ENCODE measurements at places on chromosomes 7 and 10.

DNA sequence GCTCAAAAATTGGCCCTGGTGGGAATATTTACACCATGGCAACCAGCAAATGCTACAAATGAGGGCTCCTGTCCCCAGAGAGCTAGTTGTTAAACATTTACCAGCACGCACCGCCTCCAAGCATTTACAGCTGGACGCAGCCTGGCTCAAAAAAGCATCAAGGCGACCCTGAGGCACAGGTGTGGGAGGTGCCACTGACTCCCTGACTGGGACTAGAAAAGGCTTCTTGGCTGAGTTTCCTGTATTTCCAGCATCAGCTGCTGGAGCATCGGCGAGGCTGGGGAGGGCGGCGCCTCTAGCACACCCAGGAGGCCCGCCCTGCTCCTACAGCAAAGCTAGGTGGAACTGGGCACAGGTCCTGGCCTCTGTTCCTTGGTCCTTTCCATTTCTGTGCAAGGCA, 43.5 kb upstream of the ZRANB1 start:
- no peak for DNase-seq

DNA sequence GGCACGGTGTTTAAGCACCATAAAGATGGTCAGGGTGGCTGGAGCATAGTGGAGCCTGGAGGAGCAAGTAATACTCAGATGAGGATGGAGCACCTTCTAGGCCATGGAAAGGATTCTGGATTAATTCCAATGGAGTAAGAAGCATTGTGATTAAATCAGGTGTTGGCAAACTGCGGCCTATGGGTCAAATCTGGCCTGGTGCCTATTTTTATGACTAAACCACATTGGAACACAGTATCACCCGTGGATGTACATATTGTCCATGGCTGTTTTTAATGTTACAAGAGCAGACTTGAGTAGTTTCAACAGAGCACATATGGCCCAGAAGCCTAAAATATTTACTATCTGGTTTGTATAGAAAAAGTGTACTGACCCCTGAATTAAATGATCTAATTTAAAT, 49.9 kb upstream of the TMEM248 start:
- no peak for DNase-seq

DNA sequence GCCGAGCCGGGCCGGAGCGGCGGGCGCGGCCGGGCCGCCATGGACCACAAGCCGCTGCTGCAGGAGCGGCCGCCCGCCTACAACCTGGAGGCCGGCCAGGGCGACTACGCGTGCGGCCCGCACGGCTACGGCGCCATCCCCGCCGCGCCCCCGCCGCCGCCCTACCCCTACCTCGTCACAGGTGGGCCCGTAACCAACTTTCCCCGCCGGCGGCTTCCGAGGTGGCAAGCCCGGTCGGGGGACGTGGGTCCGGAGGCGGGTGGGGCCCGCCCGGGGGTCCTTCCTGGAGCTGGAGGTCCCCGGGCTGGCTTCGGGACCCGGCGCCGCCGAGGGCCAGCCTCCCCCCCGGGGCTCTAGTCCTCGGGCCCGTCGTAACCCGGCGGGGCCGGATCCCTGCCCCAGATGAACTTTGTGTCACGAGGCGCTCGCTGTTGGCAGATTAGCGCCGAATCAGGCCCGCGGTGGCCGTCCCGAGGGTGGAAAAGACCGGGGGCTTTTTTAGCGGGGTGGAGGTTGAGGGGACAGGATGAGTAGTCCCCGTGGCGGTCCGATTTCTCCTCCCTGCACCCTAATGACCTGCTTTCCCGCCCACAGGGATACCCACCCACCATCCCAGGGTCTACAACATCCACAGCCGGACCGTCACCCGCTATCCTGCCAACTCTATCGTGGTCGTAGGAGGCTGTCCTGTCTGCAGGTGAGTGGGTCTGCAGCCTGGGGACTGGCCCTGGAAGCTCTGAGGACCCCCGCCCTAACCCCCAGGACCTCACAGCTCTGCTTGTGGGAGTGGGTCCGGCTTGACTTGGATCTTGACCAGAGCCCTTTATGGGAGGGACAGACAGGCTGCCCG, 496 bp downstream of the BRI3 start:
- DNase-seq: peak; percentile 12

DNA sequence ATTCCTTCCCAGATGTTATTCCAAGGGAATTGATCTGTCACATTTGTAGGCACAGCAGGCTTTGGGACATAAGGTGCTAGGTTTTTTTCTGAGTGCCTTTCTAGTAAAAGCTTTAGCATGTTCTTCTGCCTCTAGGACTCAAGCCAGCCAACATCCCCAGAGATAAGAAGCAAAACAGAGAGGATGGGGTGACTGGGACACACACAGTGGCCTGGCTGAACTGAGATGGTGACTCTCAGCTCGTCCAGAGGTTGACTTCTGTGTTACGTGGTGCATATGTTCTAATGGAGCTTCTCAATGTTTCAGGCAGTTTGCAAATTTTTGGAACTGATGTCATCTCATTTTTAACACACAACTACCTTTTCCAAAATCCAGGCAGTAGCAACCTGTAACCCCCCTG, 188.1 kb upstream of the CELF2 start:
- DNase-seq: no peak

DNA sequence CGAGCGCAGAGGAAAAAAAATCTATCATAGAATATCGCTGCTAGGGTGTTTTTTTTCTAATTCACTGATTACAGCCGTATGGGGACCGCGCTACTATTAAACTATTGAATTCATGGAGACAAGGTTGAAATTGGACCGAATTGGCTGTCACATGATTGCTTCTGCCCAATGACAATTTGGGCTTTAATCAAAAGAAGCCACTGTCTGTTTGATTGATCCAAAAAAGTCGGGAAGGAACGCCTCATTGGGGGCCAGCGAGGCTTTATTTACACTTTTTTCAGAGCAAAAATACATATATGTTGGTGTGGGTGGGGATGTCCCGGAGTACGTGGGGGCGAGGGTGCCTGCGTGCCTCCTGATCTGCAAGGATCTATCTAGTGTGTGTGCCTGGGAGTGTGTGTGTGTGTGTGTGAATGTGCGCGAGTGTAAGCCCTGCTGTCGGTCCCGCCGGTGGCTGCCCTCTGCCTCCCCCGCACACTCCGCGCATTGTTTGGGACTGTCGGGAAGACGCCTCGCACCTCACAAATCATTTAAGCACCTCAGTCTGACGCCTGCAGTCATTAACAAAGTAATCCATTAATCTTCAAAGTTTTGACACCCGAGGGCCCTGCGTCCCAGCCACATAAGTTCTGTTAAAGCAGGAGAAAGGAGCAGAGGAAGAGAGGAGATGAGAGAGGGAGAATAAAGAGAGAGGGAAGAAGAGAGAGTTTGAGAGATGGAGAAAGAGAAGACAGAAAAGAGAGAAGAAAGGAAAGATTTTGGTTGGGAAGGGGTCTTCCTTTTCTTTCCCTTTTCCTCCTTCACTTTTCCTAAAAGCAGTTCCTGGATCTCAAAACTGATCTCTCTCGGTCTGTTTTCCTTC, at the start of gene HOXA2:
HOXA2 (minus strand) TSS at position 103 of the 862 bp plus-strand sequence. CDS start 183 bp downstream, outside the sequence.
- DNase-seq: no peak

- no peak for DNase-seq
These were observed 88.1 kb upstream of the NRP1 start for GRCh38 chr10:33422471-33423153.

GRCh38 chr7:41472427-41473125, 230.3 kb downstream of the INHBA start:
- DNase-seq: no peak

DNA sequence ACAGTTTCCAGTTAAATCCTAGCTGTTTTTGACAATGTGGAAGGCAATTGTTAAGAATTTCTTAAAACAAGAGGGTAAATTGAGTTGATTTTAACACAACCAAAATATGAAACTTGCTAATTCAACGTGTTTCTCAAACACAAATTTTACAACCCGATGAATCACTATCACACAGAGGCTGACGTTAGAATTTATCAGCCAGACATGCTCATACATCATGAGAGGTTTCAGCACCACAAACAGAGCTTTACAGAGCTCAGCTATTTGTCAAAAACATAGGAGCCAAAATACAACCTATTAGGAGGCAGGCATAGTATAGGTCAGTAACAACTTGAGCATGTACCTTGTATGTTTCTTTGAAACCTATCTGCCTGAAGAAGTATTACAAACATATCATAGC, 36.1 kb downstream of the LRRN3 start:
- DNase-seq: no peak

- DNase-seq: no peak
These were observed 12.1 kb upstream of the NPVF start for GRCh38 chr7:25240340-25240739.

- DNase-seq: no peak
These were observed 151.1 kb downstream of the ACTR3B start for GRCh38 chr7:152910545-152911225.

DNA sequence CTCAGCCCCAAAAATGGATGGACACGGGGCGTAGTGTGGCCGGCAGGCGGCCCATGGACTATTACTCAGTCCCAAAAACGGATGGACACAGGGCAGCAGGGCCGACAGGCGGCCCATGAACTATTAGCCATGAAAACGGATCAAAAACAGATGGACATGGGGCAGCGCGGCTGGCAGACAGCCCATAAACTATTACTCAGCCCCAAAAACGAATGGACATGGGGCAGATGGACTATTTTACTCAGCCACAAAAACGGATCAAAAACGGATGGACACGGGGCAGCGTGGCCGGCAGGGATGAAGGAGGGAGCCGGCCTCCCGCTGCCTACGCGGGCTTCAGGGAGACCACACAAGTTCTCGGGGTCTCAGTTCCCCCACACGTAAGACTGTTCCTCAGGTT, 32.9 kb downstream of the GPER1 start:
- DNase-seq: no peak

DNA sequence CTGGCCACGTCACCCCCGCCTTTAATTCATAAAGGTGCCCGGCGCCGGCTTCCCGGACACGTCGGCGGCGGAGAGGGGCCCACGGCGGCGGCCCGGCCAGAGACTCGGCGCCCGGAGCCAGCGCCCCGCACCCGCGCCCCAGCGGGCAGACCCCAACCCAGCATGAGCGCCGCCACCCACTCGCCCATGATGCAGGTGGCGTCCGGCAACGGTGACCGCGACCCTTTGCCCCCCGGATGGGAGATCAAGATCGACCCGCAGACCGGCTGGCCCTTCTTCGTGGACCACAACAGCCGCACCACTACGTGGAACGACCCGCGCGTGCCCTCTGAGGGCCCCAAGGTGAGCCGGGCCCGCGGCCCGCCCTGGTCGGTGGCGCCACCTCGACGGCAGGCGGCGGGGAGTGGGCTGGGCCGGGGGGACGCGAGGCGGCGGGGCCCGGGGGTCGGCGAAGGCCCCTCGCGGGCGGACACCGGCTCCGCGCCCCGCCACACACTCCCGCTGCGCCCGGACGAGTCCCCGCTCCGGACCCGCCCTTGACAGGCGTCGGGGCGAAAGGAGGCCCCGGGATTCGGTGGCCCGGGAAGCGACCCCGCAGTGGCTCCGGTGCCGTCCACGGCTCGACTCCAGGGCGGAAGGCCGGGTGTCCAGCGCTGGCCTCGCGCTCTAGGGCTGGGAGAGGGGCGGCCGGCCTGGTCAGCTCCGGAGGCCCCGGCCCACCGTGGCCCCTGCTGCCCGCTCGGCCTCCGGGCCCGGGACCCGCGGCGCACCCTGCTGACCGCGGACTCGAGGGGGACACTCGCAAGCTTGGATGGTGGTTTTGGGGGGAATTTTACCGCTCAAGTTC, 557 bp downstream of the BAG3 start:
- DNase-seq: no peak

DNA sequence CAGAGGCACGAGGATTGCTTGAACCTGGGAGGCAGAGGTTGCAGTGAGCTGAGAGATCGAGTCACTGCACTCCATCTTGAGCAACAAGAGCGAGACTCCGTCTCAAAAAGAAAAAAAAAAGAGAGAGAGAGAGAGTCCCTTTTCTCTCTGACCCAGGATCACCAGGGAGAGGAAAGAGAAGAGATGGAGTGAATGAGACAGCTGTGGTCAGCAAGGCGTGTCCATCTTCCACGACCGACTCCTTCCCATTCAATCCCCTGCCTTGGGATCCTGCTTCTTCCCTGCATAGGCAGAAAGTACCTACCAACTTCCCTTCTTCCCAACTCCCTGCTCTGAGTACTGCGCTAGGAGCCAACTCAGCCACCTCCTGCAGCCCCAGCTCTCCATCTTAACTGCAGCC, 5.2 kb upstream of the ZAN start:
- DNase-seq: no peak

DNA sequence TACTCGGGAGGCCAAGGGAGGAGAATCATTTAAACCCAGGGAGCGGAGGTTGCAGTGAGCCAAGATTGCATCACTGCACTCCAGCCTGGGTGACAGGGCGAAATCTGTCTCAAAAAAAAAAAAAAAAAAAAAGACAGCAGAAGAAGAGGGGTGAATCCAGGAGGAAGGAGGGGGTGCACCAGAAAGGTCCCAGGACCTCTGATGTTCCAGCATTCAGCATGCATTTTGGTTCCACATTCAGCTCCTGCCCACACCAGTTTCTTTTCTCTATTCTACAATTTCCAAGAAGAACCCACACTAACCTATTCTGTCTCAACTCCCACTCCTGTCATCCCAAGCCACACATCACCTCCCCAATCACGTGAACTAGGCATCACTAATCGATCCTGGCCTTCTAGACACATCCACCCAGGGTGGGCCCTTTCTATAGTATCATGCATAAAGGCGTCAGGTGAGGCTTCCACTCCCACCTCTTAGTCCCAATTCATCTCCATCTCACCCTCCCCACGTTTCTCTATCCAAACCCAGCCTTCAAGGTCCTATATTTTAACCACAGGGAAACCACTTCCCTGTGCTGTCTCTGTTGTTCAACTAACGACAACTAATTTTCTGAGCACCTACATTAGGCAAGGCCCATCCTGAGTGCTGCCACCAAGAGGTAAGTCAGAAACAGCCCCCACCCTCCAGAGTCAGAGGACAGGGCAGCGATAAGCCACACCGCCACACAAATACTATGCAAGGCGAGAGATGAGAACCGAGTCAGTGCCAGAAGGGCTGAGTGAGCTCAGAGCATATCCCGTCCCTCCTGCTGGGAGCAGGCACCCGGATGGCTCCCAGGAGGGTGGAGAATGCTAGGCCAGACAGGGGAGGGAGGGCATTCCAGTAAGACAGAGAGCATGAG, 2.2 kb downstream of the ANXA11 start:
- DNase-seq: peak; percentile 61

- DNase-seq: no peak
These were observed 199.9 kb downstream of the GATA3 start for GRCh38 chr10:8254350-8254749.

DNA sequence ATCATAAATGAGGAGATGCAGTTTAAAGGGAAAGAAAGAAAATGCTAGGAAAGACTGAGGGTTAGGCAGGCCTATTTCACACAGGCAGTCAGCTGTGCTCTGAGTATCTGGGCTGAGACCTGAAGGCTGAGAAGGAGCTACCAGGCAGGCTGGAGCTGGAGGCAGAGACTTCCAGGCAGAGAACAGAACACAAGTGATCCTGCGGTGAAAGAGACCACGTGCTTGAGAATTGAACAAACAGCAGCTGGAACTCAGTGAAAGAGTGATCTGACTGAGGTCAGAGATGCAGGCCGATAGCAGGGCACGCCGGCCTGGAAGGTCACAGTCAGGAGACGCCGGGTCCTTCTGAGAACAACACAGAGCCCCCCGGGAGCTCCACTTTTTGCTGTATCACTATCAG, 147.8 kb downstream of the ADAM12 start:
- DNase-seq: no peak

- no peak for DNase-seq
These were observed 12.6 kb downstream of the PDGFA start for GRCh38 chr7:506921-507622.
